ENCODE measurements at places on chromosomes 12 and 14.

GRCh38 chr14:28949503-28949902 is 182.9 kb downstream of the FOXG1 start:
- no peak for DNase-seq

DNA sequence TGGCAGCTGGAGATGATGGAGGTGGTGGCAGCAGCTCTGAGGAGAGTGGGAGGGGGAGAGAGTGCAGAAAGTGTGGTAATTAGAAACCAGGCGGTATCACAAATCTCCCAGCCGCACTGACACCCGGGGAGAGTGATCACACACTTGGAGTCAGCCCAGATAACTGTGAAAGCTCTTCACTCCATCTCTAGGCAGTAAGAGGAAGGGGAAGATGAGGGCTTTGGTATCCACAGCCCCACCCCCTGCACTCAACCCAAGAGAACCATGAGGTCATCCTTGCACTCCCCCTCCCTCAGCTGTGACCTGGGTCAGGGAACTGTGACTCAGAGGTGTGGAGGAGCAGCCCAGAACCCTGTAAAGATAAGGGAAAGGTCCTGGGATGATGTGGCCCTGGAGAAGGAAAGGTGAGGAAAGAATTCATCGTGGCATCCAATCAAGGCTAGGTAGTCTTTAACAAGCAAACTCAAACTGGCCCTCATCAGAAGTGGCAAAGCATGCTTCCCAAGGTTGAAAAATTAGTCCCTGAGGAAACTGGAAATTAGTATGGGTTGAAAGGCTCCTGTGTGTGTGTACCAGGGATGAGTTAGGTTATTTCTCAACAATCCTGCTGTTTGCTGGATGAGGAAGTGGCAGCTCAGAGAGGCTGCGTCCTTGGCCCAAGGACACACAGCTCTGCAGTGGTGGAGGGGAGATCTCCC is 111.0 kb upstream of the LHX5 start:
- DNase-seq, result no peak

- DNase-seq, result no peak
Measured at GRCh38 chr12:84694116-84694515, 218.5 kb downstream of the SLC6A15 start.

DNA sequence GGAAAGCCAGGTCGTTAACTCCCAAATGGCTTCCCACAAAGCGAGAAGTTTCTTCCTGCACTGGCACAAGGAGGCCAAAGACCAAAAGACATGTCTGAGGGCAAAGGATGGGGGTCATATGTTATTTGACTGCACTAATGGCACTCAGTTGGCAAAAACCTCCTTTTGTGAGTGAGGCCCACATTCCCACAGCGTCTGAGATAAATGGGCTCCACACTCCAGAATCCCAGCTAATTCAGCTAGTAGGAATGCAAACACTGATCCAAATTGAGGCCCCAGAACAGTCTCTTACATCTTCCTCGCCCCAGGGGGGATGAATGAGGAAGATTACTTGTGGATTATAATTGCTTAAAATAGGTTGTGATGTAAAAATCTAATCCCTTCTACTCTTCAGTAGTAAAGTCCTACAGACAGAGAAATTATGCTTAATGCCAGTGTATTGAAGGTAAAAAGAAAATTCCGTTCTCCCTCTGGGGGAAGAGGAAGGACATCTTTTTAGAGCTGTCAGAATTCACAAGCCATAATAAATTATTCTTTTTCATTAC is 86.4 kb upstream of the PIWIL1 start:
- DNase-seq, result no peak

- DNase-seq, result peak; percentile 90
Measured at GRCh38 chr14:75469606-75470237, 41.9 kb downstream of the JDP2 start.

DNA sequence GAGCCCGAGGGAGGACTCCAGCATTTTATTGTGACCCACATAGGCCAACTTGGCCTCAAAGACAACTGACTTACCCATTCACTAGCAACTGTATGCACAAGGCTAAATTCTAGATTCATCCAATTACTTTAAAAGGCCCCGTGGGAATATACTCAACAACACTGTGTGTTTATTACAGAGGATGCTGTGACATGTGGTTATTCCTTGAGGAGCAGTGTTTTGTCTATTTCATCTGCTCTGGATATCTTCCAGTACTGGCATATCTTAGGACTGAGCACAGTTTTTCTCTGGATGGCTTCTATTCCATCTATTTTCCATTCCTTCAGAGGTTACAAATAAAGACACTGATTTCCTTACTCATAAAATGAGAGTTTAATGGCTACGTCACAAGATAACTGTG is 87.2 kb upstream of the KRAS start:
- DNase-seq, result no peak

DNA sequence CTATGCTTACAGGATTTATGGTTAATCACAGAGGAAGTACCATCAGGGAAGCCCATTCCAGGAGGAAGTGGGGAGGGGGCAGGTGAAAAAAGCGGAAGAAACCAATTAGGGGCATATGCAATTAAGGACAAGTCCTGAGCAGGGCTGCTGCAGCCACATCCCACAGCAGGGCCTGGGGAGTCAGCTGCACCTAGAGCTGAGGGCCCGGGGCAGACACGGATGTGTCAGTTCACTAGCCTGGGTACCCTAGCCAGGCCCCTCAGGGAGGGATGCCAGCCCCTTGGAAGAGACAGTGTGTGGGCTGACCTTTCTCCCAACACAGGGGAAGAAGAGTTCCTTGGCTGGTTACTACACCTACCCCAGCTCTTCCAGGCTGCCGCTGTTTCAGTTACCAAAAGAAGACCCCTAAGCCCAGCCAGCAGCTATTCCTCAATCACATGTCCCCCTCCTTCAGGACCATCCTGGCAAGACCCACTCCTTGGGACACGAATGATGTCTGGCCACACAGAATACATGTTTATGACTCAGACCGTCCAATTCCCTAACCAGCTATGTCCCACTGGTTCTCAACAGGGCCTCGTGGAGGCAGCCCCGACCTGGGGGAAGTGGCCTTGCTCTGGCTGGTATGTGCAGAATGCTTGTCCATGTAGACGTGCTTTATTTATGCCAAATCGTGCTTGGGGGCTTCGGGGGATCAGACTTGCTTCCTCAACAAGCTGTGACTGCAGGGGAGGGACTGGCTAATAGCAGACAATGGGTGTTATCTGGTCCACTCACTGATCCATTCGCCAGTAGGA is 133.7 kb upstream of the RTL1 start:
- DNase-seq, result peak; percentile 39

DNA sequence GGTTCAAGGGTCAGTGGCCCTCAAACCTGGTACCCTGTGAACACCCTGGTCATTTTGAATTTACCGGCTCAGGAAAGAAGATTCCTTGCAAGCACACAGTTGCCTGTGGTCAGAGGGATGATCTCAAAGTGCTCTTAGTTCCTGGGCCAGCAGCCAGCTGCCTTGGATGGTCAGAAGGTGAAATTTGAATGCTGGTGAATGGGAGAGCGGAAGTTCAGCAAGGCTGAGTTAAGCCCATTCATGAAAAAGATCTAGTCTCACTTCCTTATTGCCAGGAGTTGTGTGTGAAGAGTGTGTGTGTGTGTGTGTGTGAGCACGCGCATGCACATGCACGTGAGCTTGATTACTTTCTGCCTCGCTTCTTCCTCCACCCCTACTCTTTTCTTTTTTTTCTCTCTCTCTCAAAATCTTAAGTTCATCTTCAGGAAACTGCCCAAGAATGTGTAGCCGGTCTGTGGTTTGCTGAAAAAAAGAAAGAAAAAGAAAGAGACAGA is 155.5 kb upstream of the CCND2 start:
- DNase-seq, result no peak

- no peak for DNase-seq
Measured at GRCh38 chr12:8871068-8871467, 43.2 kb upstream of the PHC1 start.

All from tibial artery (tissue), 4 donors.